ENCODE measurements at places on chromosomes 5 and 9.

DNA sequence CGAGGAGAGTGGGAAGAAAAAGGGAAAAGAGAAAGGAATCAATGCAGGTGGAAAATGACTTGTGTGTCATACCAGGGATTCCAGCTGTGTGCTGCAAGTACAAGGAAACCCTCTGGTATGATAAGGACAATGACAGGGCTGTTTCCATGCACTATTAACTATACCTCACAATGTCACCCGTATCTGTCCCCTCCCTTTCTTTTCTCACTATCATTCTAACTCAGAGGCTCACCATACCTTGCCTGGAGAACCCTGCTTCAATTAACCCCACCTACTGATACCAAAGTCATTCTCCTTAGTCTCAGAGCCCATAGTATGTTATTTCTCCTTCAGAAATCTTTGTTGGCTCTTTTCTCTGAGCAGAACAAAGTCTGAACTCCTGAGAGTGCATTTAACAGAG is 236.2 kb upstream of the NREP start:
- DNase-seq = no peak

- DNase-seq = no peak
Observed at GRCh38 chr5:67989456-67989855, 226.1 kb upstream of the PIK3R1 start.

GRCh38 chr5:136809382-136809781 is 444.0 kb upstream of the TRPC7 start:
- DNase-seq = no peak

GRCh38 chr9:78261403-78262001 is 25.6 kb downstream of the CEP78 start:
- no peak for DNase-seq

DNA sequence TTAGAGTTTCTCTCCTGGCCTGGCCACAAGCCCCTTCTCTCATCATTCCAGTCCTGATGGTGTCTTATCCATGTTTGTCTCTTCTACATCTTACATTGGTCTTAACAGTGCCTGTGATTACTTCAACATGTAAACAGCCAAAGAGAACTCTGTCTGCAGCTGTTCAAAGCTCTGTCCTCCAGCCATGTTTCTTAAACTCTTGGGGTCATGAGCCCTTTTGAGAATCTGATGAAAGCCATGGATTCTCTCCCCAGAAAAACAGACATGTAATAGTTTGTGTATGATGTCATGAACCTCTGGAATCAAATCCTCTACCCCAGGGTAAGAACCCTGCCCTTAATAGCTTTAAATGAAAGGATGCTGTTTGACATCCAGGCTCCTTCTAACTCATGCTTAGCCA is 30.1 kb downstream of the MAMDC2 start:
- DNase-seq = no peak

DNA sequence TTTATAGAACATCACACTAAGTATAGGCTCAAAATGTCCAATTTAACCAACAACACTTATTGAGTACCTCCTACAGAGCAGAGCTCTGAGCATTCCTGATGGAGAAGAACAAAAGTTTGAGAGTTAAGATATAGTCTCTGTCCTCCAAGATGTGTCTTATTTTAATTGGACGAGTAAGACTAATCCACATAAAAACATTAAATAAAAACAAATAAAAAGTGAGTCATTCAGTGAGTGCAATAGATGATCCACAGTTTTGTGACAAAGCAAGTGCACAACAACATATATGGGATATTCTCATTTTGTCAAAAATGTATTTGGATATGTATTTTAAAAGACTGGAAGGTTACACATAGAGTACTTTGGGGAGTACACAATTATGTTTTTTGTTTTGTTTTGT is 277.4 kb downstream of the FBXL17 start:
- DNase-seq = no peak

DNA sequence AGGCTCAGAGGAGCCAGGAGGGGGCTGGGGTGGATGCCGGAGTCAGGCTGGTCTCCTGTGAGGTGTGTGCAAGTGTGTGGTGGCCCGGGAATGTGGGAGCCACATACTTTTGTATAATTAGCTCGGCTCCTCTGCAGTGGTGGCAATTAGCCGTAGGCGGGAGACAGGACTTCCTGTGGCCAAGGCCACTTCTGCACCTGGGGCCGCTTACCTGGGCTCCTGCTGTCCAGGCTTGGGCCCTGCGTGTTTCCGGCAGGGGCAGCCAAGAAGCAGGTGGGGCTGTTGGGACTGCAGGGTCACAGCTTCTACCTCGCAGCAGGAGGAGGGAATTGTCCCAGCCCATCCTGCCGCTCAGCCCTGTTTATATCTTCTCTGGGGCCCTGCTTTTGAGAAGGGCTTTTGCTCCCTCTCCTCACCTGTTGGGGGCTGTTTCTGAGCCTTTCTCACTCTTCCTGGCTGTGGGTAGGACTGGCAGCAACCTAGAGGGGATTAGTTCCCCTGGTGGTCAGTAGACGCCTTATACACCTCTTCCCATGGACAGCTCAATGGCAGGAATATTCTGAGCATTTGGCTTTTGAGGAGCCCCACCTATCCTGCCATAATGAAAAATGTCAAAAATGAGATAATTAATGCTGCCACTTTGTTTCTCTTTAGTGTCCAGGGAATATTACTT is 145.4 kb upstream of the PITX1 start:
- no peak for DNase-seq

GRCh38 chr5:64954518-64954917 is 185.8 kb downstream of the CWC27 start:
- no peak for DNase-seq

DNA sequence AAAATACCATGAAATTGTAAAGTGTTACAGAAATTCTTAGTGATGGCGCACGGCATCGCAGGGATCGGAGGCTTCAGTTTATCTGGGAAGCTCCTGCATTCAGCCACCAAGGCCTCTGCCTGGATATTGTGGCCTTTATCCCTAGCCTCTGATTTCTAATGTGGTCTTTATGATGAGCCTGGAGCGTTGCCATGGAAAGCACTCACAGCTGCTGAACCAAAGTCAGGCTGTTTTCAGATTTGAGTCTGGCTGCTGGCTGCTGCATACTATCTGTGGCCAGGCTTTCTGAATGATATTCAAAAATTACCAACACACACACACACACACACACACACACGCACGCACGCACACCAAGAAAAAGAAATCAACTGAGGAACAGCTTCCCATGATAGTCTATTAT is 101.1 kb upstream of the ZNF366 start:
- no peak for DNase-seq

- DNase-seq = no peak
Observed at GRCh38 chr5:176836811-176837706, 26.7 kb downstream of the UNC5A start.

GRCh38 chr5:99639905-99640304 is 711.1 kb upstream of the CHD1 start:
- no peak for DNase-seq

GRCh38 chr9:33354651-33355211 is 47.6 kb downstream of the AQP7 start:
- DNase-seq = no peak

- DNase-seq = no peak
Observed at GRCh38 chr5:124511791-124512190, 234.6 kb downstream of the ZNF608 start.

- no peak for DNase-seq
Observed at GRCh38 chr5:73171495-73171894, 1.5 kb upstream of the TMEM174 start.

DNA sequence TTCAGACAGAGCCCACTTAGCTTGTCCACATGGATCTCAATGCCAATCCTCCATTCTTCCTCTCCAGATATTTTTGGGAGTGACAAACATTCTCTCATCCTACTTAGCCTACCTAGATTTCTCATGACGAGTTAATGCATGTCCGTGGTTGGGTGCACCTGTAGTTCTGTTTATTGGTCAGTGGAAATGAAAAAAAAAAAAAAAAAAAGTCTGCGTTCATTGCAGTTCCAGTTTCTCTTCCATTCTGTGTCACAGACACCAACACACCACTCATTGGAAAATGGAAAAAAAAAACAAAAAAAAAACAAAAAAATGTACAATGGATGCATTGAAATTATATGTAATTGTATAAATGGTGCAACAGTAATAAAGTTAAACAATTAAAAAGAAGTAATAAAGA is 59.0 kb downstream of the BASP1 start:
- DNase-seq = no peak

- no peak for DNase-seq
Observed at GRCh38 chr5:127685662-127686061, 17.5 kb upstream of the CCDC192 start.

- DNase-seq = no peak
Observed at GRCh38 chr9:105119156-105119555, 125.3 kb upstream of the SLC44A1 start.

DNA sequence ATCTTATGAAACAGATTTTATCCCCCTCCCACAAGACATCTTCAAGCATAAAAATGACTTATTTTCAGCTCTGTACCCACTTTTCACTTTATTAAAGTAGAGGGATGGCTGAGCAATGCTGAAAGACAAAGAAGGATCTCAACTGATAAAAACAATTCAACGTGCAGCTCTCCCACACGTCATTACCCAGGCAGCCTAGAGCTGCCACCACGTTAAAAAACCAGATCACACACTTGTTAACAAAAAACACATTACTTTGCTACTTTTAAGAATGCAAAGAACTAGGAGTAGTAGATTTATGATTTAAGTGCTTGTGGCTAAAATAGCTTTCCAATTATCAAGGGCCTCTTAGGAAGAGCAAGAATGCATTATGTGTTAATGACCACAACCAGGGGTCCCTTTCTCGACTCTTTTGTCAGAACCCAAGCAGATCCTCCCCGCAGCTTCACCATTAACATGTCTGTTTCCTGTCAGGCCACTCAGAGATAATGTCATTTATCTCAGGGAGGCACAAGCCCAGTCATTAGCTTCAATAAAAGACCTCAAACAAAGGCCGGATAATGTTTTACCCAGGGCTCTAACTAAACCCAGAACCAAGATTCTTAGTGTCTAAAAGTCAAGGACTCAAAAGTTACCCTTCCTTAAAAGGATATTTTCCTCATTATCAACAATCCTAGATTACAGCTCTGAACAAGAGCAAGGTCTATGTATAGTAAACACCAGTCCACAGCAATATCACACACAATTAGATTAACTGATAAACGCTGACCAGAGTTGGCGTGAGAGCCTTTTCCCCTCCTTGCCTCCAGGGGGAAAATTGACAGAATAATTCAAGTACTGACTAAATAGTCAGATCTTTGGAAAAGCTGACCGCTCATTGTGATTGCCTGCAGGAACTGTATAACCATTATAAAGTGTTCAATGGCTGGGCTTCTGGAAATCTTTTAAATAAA is 7.5 kb downstream of the ZNF608 start:
- no peak for DNase-seq

DNA sequence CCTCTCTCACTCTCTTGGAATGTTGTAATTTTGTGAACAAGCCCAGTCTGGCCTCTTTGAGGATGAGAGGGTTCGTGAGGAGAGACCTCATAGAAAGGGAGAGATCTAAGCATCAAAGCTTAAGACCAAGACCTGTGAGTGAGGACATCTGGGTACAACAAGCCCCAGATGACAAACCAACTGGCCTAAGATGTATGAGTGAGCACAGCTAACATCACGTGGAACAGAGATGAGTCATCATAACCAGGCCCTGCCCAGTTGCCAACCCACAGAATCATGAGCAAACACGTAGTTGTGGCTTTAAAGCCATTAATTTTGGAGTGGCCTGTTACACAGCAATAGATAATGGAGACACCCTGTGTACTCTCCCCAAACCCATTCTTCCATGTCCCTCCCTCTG is 439.1 kb upstream of the KIF2A start:
- no peak for DNase-seq

DNA sequence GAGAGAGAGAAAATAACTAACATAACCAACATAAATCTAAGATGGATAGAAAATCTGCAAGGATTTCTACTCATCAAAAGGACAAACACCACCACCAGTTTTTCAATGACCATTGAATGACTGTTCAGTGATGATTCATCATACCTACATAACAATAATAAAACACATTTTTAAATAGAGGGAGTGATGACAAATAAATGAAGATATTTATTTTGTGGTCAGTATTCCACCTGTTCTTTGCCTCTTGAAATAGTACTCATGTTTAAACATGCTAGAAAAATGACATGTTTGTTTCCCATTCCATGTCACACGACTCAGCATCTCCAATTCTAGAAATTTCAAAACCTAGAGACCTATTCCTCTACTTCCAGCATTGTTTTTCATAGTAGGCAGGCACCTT is 34.6 kb upstream of the ADAMTS16 start:
- no peak for DNase-seq

DNA sequence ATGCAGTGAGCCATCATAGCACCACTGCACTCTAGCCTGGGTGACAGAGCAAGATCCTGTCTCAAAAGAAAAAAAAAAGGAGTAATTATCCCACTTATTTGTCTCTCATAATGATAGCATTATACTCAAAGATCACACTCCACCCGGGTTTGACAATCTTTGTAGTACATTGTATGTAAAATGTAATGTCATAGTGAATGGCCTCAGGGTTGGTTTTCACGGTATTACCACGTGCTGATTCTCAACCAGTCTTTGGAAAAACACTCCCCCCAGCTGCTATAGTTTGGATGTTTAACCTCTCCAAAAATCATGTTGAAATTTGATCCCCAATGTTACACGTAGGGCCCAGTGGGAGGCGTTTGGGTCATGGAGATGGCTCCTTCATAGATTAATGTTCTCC is 402.4 kb upstream of the GRAMD2B start:
- DNase-seq = no peak

DNA sequence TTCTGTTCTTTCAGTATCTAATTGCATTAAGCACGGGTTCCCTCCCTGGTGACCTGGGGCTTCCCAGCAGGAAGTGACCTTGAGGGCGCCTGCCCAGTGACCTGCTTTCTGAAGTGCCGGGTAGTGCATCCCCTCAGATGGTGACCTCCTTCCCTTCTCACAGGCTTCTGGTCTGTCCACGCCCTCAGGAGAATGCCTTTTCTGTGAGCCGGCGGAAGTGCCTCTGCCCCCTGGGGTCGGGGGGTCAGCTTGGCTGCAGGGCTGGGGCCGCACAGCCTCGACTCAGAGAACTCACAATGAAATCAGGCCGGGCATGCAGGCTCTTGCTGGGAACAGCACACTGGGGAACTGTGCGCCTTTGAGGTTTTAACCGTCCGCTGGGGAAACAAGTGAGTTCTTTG is 124.5 kb upstream of the PHYKPL start:
- no peak for DNase-seq

- DNase-seq = no peak
Observed at GRCh38 chr5:100697970-100698369, 162.8 kb downstream of the FAM174A start.

- no peak for DNase-seq
Observed at GRCh38 chr9:119074017-119074416, 295.2 kb downstream of the BRINP1 start.
